SK-N-DZ (cell line): ENCODE measurements at places on chromosomes 4 and X.

- DNase-seq, result no peak
These were observed 83.2 kb downstream of the GALNTL6 start for GRCh38 chr4:171896426-171896825.

DNA sequence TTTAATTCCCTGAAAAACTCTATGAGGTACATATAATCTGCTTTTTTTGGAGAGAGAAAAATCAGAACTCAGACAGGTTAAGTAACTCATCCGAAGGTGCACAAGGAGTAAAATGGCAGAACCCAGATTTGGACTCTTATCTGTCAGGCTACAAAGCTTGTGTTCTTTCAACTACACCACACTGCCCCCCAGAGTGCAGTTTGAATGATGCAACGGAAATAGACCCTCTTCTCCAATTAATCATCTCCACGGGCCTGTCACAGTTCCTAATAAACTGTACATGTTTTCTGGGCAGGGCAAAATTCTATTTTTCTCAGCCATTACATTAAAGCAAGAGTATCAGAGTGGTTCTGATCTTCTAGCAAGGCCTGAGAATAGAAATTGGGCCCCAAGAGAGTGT lies 35.3 kb upstream of the DCX start:
- peak; percentile 59 for DNase-seq

- no peak for DNase-seq
These were observed 136.1 kb upstream of the MID1 start for GRCh38 chrX:10756441-10756840.

- DNase-seq, result no peak
These were observed 60.2 kb upstream of the RBPJ start for GRCh38 chr4:26260571-26260970.

GRCh38 chr4:138090150-138090917 lies 151.8 kb downstream of the SLC7A11 start:
- DNase-seq, result peak; percentile 65

DNA sequence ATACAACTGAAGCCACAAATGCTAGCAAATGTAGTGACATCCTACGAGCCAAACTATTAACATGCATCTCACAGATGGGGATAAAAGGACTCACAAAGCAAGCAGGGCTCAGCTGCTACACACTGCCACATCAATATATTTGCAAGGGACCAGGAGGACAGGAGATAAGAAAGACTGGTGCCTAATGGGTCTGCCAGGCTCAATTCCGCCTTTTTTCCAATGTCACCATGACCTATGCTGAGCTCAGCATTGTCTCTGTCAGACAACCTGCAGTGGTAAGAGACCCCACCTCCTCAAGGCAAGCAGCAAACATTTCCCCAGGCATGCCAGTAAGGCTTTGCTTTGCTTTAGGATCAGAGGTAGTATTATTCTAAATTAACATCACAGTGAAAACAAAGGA lies 435 bp downstream of the DCX start:
- peak; percentile 10 for DNase-seq

GRCh38 chr4:2688697-2689096 lies 67.4 kb downstream of the TNIP2 start:
- DNase-seq, result no peak

DNA sequence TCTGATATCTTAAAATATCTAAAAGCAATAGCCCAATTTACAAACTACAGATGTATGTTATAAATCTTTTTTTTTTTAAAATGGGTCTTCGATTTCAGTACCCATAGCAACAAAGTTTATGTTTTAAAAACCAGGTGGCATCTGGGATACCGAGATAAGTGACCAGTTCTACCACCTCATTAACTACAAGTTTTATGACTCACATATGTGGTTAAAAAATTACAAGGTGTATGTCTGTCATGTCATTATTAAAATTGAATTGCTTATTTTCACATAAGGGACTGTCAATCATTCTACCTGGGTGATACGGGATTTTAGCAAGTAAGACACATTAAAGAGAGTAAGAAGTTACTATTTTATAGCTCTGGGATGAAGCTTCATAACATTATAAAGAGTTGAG lies 192.0 kb upstream of the ETNPPL start:
- no peak for DNase-seq

DNA sequence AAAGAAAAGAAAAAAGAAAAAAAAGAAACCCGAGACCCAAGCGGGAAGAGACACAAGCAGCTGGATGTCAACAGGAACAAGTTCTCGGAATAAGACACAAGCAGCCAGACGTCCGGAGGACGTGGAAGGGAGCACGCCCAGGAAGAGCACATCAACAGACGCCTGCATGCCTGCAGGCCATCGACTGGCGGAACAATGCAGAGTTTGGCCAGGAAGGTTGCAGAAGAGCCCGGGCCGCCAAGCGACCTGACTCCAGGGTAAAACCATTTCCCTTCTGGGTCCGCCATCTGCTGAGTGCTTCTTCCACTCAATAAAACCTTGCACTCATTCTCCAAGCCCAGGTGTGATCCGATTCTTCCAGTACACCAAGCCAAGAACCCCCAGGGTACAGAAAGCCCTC lies 95.6 kb upstream of the PRR32 start:
- DNase-seq, result no peak

- no peak for DNase-seq
These were observed 21.9 kb downstream of the MAOA start for GRCh38 chrX:43677993-43678392.

DNA sequence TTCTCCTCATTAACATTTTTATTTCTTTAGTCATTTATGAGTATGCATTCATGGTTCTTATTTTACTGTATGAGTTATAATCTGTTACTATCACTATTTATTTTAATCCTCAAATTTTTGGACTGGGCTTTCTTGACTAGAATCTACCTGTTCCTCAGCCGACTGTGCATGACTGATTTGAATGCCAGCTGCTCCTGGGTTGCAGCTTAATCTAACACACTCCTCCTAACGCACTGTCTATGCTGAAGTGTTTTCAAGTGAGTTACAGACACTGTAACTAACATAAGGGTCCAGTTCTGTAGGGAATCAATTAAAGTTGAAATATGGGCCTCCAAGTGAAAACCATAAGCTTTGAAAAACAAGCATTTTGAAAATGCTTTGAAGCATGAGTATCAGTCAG lies 137.4 kb upstream of the ARSJ start:
- no peak for DNase-seq

DNA sequence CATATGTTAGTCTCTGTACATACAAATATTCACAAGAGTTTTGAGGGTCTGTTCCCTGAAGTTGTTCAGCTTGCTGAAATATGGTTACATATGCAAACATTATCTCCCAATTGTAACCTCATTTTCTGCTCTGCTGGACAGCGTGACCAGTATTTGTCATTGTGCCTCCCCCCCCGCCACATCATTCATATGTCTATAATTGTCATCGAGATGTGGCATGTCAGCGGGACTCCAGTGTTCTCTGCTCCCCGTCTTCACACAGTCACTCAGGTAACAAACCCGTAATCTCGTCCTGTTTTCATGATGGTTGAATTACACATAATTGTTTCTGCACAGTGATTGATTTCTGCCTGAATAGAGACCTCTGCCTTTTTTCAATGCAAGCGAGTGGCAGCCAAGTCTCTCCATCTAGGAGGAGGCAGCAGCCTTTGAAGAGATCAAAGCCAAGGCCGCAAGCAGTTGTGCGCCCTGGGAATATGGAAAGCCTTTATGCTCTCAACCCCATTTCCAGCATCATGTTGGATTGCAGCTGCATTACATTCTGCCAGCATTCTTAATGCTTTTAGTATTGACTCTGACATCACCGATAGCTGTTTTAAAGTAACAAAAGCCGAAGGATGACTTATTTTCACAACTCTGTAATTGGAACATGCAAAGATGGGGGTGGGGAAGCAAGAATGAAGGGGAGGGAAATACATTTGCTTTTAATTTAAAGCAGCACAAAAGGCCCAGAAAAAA lies 27.4 kb downstream of the LEF1 start:
- DNase-seq, result peak; percentile 44

GRCh38 chrX:139766545-139766983 lies 58.6 kb upstream of the MCF2 start:
- no peak for DNase-seq

DNA sequence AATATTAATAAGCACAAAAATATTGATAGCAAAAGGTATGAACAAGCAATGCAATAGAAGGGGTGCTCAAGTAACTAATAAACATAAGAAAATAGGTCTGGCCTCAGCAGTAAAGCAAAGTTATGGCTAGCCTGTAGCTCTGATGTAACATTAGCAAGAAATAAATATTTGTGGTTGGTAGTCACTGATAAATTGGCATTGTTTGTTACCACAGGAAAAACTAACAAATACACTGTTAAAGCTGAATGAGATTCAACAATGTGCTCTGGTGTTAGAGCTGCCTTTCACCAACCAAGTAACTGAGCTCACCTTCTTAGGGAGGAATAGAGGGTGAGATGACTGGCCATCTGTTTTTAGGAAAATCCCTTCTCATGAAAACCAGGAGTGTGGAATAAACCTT lies 71.4 kb downstream of the AREG start:
- DNase-seq, result no peak

DNA sequence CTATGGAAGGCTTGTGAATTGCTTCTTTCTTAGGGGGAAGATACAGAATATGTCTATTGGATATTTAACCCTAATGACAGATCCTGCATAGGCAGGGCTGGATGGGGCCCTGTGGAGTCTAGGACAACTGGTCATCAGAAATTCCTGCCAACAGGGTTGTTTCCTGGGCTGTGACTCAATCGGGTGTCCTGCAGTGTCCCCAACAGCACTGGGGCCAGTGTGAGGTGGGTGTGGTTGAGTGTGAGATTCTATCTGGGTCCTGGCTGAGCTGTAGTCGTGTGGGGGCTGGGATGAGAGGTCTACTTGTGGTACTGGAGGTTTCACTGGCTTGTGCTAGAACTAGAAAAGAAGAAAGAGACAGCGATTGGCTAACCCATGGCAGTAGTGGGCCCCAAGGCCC lies 87.3 kb upstream of the WDR1 start:
- no peak for DNase-seq

DNA sequence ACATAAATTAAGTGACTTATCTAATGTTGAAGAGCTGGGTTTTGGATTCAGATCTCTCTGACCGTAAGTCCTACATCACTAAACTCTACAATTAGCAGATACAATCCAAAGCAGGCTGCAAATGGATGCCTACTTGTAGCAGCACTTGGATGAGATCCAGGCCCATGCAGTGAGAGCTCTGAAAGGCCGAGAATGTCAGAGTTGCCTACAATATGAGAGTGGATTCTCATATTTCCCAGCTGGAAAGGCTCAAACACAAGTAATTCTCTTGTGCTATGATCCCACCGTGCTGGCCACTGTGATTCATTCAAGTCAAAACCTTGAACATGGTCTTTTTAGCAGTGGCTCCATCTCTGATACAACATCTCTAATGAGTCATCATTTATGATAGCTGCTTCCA lies 125.4 kb upstream of the CHRDL1 start:
- no peak for DNase-seq

DNA sequence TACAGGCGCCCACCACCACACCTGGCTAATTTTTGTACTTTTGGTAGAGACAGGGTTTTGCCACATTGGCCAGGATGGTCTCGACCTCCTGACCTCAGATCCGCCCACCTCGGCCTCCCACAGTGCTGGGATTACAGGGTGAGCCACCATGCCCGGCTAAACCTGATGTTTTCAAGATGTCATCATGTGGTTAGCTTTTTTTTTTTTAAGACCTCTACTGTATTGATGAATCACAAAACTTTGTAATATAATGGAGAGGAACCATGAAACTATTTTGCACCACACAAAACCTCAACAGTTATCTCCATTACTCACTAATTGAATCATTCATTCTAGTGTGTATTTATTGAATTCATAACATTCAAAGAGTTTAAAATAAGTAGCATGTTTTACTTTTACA lies 94.7 kb upstream of the NEIL3 start:
- no peak for DNase-seq

DNA sequence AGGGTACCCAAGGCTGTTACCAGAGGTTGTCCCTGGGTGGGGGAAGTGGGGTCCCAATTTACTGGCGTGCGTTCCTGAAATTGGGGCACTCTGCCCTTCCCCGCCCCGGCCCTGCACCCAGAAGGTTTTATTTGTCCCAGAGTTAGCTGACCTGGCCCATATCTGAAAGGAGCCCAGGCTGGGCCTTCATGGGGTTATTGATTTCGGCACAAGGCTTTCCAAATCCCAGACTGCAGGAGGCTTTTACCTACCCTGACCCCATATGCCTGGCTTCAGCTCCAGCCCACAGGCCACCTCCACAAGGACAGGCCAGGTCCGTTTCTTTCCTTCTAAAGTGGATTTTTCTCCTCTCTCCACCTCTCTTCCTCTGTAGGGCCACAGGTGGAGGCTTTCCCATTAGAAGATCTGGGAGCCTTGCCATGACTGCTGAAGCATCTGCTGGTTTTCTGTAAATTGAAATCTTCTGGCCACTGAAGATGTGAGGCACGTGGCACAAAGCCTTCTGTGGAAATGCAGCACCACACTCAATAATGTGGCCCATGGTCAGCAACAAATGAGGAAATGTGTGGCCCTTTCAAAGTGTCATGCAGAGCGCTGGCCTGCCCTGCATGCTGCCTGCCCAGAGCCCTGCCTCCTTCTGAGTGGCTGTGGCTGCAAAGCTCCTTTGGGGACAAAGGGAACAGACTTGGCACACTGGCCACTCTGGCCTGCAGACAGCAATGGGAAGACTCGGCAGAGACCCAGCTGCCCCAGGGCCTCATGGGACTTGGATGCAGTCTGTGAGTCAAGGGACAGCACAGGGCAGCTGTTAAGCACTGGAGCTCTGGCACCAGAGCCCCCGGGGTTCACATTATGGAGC lies 43.1 kb upstream of the MTM1 start:
- DNase-seq, result no peak

GRCh38 chr4:186016796-186017195 lies 52.2 kb upstream of the TLR3 start:
- no peak for DNase-seq

- DNase-seq, result no peak
These were observed 3.8 kb upstream of the ZIC3 start for GRCh38 chrX:137562096-137562495.

DNA sequence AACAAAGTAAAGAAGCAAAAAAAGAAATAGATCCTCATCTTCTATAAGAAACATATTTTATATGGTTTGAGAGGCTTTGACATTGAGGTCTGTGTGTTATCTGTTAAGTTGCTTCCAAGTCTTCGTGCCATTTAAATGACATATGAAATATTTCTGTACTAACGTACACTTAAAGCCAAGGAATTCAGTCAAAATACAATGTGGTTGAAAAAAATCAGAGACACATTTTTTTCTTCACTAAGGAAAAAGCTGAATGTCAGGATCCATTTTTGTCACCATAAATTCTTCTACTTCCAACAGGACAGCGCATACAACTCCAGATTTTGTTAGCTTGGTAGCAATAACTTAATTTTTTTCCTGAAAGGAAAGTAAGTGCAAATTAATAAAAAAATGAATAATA lies 168.5 kb downstream of the FAT4 start:
- DNase-seq, result no peak

GRCh38 chrX:97399400-97399799 lies 515.7 kb downstream of the RPA4 start:
- no peak for DNase-seq
